ENCODE measurements at places on chromosomes 13 and 19. TPM values are rescaled to one million over a fixed set of nuclear protein-coding genes. Genes with fewer than 3 reads are reported as not detected.

DNA sequence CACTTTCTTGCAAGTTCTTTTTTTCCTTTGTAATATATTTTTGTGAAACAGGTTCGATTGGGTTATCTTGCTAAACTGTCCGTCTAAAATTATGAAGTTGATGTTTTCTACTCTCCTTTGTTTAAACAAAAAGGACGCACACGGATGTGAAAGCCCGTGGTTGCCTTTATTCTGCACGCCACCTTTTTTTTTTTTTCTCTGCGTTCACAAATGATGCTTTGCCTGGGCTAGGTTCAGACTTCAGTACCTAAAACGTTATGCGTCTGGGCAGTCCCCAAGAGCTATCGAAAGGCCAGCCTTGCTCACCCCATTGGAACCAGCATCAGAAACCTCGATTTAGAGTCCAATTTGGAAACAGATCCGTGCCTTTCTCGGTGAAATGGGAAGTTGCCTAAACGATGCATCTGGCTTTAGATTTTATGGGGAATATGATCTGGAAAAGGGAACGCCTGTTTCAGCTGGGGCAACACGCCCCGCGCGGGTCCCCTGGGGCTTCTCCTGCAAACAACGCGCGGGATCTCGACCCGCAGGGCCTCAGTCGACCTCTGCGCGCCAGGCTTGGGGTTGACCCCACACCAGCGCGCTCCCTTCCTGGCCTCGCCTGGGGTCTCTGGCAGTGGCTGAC lies 113.9 kb downstream of the KCNRG start:
- DNase-seq, result no peak

ATXN8OS gene
- total RNA-seq, result not detected

GRCh38 chr13:39245688-39246087 lies 207.4 kb downstream of the NHLRC3 start:
- DNase-seq, result no peak

NTF4 gene
- total RNA-seq, result not detected

IL27RA gene
- 5.5 TPM for total RNA-seq

- DNase-seq, result no peak
These were observed 16.8 kb downstream of the SLAIN1 start for GRCh38 chr13:77714119-77714755.

LIG4 gene
- 9.0 TPM for total RNA-seq

- DNase-seq, result no peak
These were observed 7.9 kb downstream of the DENND1C start for GRCh38 chr19:6473647-6474046.

- DNase-seq, result no peak
These were observed 16.4 kb upstream of the C19orf33 start for GRCh38 chr19:38287604-38288003.

- no peak for DNase-seq
These were observed 4.9 kb upstream of the CERS1 start for GRCh38 chr19:18900700-18901481.

DNA sequence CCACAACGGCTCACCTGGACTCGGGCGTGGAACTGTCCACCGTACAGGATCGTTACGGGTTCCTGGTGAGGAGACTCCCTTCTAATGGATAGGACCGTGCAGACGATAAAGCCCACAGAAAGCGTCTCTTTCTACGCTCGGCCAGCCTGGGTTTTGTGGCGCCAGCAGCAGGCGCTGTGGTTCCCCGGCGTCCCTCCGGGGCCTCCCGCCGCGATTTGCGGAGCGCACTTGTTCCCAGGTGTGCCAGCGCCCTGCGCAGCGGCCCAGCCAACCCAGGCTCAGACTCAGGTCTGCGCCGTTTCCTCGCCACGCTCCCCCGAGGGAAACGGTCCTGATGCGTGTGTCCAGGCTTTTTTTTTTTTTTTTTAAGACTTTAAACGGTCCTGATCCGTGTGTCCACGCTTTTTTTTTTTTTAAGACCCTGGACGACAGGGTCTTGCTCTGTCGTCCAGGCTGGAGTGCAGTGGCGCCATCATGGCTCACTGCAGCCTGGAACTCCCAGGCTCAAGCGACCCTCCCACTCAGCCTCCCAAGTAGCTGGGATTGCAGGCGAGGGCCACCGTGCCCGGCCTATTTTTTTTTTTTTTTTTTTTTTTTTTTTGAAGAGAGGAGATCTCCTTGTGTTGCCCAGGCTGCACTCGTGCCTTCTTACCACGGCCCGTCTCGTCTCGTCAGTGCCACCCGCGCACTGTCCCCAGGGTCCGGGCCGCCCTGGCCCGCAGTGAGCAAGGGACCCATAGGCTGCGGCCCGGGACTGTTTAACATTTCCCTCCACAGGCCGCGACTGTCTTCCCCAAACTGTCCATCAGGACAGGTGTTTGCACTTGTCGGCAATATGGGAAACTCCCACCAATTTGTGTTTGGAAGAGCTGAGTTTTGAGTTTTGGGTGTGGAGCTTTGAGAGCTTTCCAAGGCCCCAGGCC lies 23.8 kb downstream of the GJA3 start:
- DNase-seq, result no peak

- DNase-seq, result no peak
These were observed 29.9 kb downstream of the ZDHHC20 start for GRCh38 chr13:21429211-21429610.

- no peak for DNase-seq
These were observed 12.8 kb downstream of the MOB3A start for GRCh38 chr19:2083174-2083854.

KIR3DL2 gene
- 0.36 TPM for total RNA-seq

FFAR2 gene
- 0.84 TPM for total RNA-seq

DNA sequence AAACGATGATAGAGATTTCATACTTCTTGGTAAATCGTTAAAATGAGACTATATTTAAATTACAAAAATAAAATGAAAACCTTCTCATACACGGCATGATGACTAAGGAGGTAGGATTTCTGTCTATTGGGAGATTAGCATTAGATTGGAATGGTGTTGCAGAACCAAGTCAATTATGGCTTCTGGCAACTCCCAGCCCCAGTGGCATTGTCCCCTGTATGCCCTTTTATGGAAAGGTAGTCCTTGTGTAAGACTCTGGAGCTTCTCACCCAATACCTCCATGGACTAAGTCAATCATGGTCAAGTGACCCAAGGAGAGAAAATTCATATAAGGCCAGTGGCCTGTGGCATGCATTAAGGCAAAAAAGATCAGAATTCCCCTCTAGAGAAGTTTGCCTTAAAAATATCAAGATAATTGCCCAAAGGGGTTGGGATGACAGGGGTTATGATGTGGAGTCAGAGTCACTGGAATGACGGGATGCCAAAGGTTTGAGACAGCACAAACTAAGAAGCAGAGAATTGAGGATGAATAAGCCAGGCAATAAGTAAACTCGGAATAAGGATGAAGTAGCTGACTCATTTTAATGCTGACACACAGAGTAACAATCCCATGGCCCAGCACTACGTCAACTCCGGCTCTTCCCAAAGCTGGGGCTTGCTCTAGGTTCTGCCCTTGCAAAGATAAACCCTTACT lies 57.8 kb upstream of the POSTN start:
- no peak for DNase-seq

F10 gene
- total RNA-seq, result 13.8 TPM

ZNF728 gene
- total RNA-seq, result 4.3 TPM

ANKLE1 gene
- total RNA-seq, result 0.47 TPM

- no peak for DNase-seq
These were observed 833.4 kb upstream of the ATXN8OS start for GRCh38 chr13:69274231-69274630.

GRCh38 chr13:92873029-92873428 lies 353.6 kb upstream of the GPC6 start:
- no peak for DNase-seq

DNA sequence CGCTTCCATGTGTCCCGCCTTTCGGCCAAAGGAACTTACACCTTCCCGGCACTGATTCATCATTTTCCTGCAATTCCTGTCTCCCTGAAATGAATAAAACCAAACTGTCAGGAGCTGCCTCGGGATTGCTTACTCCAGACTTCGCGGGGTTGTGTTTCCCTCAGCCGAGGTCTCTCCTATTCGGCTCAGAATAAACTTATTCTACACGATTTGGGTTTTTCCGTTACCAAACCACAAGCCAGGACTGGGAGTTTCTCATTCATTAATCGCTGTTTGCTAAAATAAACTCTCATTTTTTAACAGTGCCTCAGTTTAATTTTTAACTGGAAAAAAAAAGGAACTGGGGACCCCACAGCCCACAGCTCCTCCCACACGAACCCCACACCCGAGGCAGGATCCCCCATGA lies 667 bp downstream of the ZNF878 start:
- no peak for DNase-seq

- DNase-seq, result no peak
These were observed 53.1 kb downstream of the ZNF254 start for GRCh38 chr19:24140099-24140498.

DNA sequence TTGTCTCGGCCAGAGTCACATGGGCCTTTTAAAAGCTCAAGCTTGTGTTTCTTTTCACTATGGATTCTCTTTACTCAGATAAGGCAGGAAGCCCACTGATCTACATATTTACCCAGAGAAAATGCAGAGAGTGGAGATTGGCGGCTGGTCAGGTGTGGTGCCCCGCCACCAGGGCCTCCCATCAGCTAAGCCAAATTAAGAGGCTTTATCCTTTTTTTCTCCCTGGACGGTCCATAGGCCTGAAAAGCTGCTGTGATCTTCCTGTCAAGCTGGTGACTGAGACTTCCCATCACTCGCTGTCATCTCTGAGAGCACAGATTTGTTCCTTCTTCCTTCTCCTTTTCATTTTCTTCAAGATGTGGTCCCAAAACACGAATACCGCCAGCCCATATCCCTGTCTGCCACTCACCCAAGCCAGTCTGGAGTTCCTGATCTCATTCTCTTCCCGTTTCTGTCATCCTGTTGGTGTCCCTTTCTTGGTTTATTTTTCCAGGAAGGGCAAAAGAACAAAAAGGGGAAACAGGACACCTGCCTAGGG lies 1.9 kb downstream of the SAFB start:
- no peak for DNase-seq

DNA sequence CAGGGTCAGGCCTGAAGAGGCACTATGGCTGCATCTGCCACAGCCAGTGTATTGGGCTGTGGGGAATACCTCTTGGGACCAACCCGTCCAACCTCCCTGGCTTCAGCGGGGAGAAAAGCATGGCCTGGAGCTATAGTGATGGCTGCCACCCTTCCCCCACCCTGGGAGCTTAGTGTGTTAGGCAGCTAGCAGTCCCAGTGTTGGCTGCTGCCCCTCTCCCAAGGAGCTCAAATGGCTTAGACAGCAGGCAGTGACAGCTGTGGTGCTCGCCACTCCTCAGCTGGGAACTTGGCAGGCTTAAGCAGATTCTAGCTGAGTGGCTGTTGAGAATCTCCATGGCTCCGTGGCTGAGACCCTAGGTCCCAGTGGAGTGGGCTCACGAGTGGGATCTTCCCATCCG lies 19.7 kb downstream of the ACOD1 start:
- no peak for DNase-seq

ZNF793 gene
- total RNA-seq, result 1.2 TPM

DNA sequence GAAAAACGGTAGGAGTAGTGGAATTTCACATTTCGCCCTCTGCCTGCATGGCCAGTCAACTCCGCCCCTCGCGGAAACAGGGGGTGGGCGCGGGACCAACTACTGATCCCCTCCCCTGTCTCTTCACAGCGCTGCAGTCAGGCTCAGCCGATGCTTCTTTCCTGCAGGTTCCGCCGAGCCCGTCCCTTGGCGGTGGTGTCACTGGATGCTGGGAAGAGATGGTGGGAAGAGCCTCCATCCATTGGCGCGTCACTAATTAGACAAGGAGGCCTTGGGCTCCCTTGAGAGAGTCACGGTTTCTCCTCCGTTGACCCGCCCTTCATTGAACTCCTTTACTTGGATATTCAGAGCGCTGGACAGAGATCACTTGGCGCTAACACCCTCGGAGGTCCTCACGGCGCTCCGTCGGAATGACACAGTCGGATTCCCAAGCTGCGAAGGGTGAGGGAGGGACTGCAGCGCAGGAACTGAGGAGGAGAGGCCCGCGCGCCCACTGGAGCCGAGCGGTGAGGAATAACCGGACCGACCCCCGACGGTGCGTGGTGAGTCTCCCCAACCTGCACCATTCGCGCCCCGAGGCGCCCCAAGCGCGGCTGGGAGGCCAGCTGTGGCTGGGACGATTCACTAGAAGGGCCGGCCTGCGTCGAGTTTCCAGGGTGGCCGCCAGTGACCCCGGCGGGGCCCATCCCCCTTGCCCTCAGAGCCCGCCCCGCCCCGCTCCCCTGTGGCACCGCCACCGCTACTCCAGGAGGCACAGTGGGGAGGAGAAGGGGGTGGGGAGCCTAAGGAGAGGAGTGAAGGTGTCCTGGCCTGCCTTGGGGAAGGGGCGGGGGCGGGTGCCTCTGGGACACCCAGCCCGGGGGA lies 11.2 kb upstream of the CEACAM21 start:
- no peak for DNase-seq

ZNF8 gene
- 9.3 TPM for total RNA-seq

- DNase-seq, result no peak
These were observed 310.2 kb downstream of the ZNF536 start for GRCh38 chr19:30682146-30682998.

LINGO3 gene
- not detected for total RNA-seq

DNA sequence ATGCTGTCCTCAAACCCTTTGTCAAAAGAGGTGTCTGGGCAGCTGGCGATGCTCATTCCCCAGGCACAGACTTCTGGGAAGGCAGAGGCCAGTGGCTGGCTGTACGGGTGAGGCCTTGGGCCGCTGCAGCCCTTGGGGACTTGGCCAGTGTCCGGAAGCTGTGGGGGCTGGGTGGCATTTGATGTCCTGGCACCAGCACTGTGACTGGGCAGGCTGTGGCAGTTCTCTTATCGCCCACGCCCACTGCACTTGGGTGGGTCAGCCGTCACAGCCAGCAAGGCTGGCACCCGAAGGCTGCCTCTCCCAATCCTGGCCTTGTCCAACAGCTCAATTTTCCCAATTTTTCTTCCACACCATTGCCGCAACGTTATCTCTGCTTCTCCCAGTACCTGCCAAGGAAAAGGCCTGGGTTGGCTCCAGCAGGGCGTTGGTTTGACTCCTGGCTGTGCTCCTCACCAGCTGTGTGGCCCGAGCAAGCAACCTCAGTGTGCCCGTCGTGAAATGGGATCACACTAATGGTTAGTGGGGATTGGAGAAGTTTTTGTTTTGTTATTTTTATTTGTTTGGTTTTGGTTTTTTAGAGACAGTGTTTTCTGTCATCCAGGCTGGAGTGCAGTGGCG lies 12.7 kb upstream of the SLC44A2 start:
- no peak for DNase-seq

COX6B2 gene
- not detected for total RNA-seq

- no peak for DNase-seq
These were observed 212.0 kb upstream of the SPRY2 start for GRCh38 chr13:80552851-80553440.

GRCh38 chr13:44153496-44153895 lies 220.1 kb upstream of the SERP2 start:
- no peak for DNase-seq

GRCh38 chr19:41377977-41378709 lies 1.8 kb downstream of the TMEM91 start:
- DNase-seq, result no peak

F2RL3 gene
- 31.8 TPM for total RNA-seq

- no peak for DNase-seq
These were observed 169.4 kb downstream of the OLFM4 start for GRCh38 chr13:53198017-53198416.

- DNase-seq, result no peak
These were observed 13.2 kb downstream of the PAF1 start for GRCh38 chr19:39377373-39378362.

Measured in omental fat pad (tissue), 4 donors.